ENCODE measurements at places on chromosomes 4 and X.
A peak's percentile ranks its signal among the peaks of the same experiment; 100 is the strongest.

DNA sequence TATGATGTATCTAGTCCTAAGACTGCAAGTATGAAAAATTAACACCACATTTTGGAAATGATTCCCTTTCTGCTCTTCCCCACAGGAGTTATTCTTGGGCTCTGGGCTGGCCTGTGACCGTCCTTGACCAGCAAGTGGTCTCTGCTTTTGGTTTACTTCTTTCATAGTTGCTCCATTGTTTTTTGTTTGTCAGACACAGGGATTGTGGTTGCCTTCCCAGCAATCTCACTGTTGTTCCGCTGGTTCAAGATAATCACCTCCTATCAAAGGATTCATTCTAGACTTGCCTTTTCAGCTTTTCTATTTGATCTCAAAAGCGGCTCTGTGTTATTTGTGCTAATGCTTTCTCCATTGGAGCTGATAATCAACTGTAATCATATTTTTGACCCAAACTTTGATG is 218.8 kb downstream of the MGST2 start:
- no peak for DNase-seq

GRCh38 chr4:175412746-175413145 is 399.3 kb downstream of the GPM6A start:
- DNase-seq, result peak; percentile 52

- DNase-seq, result no peak
Observed at GRCh38 chr4:42708625-42709024, 51.7 kb upstream of the ATP8A1 start.

DNA sequence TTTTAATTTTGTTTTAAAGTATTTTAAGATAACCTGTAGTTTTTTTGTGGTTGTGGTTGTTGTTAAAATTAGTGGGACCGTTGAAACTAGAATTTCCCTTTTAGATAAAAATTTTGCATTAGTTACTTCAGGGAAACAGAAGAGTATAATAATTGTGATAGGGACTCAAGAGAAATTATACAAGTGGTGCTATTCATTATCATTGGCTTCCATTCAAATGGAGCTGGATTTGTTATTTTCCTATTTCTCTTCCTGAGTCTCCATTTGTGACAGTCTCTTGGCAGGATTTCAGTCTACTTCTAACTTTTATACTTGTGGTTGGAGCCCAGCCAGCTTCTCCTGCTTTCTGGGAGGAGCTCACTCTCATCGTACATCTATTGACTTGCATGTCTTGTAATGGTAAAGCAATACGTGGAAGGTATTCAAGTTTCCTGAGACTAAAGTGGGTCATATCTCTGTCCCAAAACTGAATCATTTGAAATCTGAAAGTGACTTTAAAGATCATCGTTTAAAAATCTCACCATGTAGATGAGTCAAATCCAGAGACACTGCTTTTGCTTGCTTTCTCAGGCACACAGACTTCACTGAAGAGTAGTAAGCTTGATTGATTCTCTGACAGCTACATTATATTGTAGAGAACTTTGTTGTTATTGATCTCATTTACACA is 155.8 kb downstream of the RPA4 start:
- DNase-seq, result no peak

- peak; percentile 9 for DNase-seq
Observed at GRCh38 chrX:123648028-123648810, 84.6 kb downstream of the THOC2 start.

- no peak for DNase-seq
Observed at GRCh38 chrX:110791071-110791470, 4.5 kb downstream of the CHRDL1 start.

DNA sequence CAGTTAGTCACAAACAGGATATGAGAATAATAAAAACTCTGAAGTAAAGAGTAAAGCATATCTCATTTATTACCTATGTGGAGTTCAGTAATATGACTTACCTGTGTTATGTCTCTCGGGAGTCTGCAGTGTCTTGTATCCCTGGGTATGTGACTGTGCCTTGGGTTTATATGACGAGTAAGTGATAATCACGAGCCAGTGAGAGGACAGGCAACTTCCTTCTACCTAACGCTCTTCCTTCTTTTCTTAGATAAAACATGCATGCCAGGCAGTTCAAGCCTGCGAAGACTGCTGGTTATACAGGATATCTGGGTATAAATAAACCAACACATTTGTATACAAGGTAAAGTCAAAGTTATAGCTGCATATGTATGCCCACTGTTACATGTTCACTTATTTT is at the start of gene HPGDS:
HPGDS (minus strand) TSS at position 143 of the 400 bp plus-strand sequence. CDS start 8,207 bp downstream, outside the sequence.
- no peak for DNase-seq

GRCh38 chr4:186258216-186258811 is 7.7 kb upstream of the F11 start:
- no peak for DNase-seq

- no peak for DNase-seq
Observed at GRCh38 chr4:121824950-121825349, 1.3 kb upstream of the CCNA2 start.

- DNase-seq, result no peak
Observed at GRCh38 chr4:304969-305680, at the start of gene ZNF732. TSS of gene ZNF732 (minus strand) at chr4:305474. CDS start at chr4:305310, 164 bp downstream.

- DNase-seq, result no peak
Observed at GRCh38 chr4:173211838-173212237, 43.2 kb downstream of the GALNT7 start.

DNA sequence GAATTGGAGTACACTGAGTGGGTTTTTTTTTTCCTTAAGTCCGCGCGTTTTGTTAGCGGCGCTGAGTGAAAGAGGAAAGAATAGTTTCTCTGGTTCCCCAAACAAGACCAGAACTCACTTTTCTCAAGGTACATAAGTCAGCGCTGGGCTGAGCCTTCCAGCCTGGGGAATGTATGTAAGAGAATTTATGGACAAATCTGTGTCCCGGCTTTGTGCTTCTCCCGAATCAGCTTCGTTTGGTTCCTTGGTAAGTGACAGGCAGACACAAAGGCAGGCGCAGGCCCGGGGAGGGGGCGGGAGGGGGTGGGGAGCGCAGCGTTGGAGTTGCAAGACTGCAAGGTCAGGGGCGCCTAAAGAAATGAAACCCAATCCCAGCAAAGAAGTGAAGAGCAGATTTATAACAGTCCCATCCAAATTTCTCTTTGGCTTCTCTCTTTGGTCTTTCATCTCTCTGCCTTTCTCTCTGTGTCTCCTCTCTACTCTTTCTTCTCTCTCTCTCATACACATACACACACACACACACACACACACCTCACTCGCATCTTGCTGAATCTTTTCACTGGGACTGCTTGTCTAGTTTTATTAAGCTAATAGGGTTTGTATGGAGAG is 981 bp downstream of the TET2 start:
- no peak for DNase-seq

GRCh38 chr4:121009578-121010478 is 62.5 kb downstream of the NDNF start:
- DNase-seq, result no peak

- DNase-seq, result no peak
Observed at GRCh38 chrX:50805276-50805675, 8.7 kb downstream of the SHROOM4 start.

GRCh38 chr4:172982151-172982590 is 186.4 kb upstream of the GALNT7 start:
- DNase-seq, result no peak

DNA sequence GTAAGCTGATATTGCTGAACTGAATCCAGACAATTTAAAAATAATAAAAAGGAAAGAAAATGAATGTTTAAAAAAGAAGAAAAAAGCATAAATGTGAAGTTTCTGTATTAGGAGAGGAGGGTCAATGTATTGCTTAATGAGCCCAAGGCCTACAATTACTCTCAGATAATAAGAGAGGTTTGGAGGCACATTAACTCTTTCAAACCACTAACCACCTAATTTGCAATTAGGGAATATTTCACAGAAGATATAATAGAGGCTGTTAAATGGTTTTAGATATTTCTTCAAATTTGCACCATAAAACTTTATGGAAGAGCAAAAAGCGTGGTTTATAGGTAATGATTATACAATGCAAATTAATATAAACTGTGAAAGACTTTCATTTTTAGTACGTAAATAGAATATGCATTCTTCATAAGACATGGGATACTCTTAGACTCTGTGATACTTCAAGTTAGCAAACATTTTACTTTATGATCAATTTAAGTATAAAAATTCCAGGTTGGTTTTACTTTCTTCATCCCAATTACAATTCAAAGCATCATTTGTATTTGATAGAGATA is 364.2 kb upstream of the GALNTL6 start:
- DNase-seq, result no peak

- DNase-seq, result no peak
Observed at GRCh38 chr4:107837317-107837716, 12.6 kb downstream of the SGMS2 start.

DNA sequence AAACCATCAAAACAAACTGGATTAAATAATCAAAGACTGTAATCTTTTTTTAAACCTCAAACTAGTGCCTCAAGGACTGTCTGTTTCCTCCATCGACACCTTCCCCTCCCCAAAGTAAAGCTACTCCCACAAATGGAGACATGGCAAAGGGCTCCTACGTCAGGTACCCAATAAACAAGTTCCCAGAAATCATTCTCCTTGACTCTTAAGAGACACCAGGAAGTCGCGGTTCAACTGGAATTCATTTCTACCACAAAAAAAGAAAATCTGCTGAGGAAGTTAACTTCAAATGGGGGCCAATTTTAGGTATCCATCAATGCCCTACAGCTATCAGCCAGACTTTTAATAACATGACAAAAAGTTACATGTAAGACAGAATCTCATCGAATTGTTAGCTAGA is 2.5 kb downstream of the RPS4X start:
- no peak for DNase-seq

- DNase-seq, result no peak
Observed at GRCh38 chrX:11210415-11210801, 82.8 kb upstream of the AMELX start.

DNA sequence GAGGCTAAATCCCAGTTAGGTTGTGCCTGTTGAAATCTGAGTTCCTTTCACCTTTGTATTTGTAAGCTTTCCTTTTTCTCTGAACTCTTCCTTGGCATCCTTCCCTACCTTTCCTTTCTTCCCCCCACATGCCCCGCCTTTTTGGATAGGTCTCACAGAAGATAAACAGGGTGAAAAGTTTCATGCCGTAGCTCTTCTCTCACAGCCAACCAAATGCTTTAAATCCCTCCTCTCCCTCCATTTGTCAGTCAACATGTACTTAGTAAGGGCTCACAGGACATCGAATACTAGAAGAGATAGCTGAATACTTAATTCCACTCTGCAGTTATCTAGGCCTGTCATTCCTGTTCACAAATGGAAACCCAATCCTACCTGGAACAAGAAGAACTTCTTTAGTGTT is 107.1 kb upstream of the BMPR1B start:
- no peak for DNase-seq

DNA sequence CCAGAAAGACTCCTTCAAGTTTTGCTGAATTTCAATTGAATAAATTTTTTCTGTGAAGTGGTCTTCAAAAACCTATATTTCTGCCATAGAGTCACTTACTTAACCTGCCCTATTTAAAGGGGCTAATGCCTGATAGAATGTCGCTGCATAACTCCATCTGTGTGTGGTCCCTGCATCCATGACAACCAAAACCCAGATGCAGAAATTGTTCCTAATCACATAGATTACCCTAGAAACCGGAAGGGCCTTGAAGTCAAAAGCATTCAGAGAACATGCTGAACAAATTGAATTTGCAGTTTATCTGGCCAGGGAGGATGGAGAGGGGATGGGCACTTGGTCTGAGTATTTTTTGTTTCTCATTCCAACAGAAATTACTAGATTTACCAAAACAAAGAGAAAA is 1.5 kb upstream of the PARM1 start:
- no peak for DNase-seq

DNA sequence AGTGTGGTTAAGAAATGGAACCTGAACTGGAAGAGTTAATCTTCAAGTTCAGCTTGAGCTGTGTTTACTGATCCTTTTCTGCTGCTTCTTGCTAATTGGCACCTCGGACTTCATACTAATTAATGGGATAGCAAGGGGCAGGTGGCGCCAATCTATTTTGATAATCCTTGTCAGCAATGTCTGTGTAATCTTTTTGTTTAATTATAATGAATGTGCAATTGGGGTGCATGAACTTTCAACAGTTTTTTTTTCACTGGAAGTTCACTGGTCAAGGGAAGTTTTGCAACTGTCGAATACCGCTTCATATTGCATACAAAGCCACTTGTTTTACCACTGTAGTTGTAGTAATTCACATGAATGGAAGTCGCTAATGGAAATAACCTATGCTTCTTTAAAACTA is 261.0 kb downstream of the BMPR1B start:
- no peak for DNase-seq

DNA sequence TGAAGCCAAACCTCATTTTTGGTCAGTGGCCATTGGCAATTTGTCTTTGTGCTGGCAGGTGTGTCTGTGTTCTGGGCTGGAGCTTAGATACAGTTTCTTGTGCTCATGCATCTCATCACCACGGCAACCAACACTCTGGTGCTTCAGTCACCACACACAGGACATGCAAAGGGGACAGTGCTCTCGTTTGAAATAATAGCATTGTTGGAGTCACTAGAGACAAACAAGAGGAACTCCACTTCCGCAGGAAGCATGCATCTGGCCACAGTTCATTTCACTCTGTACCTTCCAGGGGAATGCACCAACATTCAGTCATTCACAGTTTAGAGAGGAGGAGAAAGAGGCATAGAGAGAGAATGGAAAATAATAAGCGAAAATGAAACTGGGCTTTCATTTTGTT is 267.4 kb downstream of the ANK2 start:
- no peak for DNase-seq

GRCh38 chr4:4761128-4761982 is 98.1 kb upstream of the MSX1 start:
- no peak for DNase-seq

DNA sequence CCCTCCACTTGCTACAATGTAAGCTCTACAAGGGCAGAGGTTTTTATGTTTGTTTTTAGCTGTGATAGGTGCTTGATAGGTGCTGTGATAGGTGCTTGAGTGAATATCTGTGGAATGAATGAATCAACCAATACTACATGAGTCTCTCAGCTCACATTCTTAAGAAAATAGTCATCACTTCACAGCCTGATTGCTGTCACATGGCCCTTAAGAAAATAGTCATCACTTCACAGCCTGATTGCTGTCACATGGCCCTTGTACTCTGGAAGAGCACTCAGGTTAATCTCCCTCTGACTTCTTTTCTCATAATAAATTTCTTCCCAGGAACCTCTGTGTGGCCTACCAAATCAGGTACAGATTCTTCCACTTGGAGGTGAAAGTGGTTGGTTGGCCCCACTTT is 335.2 kb downstream of the TENM3 start:
- peak; percentile 67 for DNase-seq

DNA sequence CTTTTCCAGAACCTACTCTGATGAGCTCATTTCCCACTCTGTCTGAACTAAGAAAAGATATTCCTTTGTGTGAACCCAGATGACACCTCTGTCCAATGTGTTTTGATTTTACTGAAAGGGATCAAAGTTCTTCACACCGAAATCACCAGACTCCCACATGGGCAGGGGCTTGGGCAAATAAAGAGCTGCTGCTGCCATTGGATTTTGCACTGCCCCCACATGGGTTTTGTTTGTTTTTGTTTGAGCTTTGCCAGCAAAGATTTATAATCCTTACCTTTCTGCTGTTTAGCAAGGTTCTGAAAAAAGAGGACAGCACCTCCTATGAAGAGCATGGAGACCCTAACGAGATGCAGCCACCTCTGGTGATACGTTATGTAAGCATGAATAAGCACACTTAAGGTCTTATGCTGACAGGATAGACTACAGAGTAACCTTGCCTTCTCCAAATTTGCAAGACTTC is 44.3 kb downstream of the HSD17B13 start:
- no peak for DNase-seq

- no peak for DNase-seq
Observed at GRCh38 chrX:79330022-79330421, 37.1 kb downstream of the ITM2A start.

GRCh38 chr4:102639598-102639997 is 121.2 kb downstream of the MANBA start:
- DNase-seq, result no peak

Measured in AG04449 (cell line).